ENCODE measurements at places on chromosomes 4 and X. TPM values are rescaled to one million over a fixed set of nuclear protein-coding genes. Genes with fewer than 3 reads are reported as not detected.

The AFM gene
- total RNA-seq = not detected

The SOX3 gene
- total RNA-seq = not detected

The ZMAT1 gene
- 5.7 TPM for total RNA-seq

DNA sequence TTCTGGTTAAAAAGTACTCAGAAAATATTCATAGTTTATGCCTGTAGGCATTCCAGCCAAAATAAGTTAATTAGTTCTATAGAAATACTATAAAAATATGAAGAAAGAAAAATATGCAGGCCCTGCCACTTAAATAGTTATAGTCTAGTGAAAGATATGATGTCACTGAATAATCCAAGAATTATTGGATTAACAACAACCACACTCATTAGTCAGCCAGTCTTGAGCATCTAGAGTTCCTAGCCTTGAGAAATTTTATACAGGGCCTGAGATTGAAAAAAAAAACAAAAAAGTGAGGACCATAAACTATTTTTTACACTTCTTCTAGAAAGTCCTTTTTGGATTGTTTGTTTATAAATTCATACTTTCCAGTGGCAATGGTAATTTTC lies 823.0 kb downstream of the FAT4 start:
- no peak for DNase-seq

DNA sequence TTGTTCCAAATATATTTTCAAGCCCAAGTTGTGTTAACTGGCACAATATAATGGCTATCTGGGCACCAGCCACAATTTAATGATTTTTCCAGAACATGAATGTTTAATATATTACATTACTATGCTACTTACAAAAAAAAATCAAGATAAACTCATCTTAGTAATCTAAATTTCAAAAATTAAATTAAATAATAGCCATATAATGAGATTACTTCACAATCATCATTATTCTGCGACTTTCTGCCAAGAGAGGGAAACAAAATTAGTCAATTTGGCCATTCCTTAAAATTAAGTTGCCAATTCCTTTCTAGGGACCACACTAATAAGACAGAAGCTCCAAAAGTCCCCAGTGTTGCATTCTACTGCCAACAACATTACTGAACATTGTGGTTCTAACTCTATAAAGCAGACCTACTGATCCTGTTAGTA lies 7.5 kb downstream of the NEK1 start:
- DNase-seq = no peak

GRCh38 chrX:115236560-115236959 lies 2.7 kb upstream of the LRCH2 start:
- no peak for DNase-seq

The XAGE2 gene
- total RNA-seq = not detected

The DDX60 gene
- total RNA-seq = 10.1 TPM

DNA sequence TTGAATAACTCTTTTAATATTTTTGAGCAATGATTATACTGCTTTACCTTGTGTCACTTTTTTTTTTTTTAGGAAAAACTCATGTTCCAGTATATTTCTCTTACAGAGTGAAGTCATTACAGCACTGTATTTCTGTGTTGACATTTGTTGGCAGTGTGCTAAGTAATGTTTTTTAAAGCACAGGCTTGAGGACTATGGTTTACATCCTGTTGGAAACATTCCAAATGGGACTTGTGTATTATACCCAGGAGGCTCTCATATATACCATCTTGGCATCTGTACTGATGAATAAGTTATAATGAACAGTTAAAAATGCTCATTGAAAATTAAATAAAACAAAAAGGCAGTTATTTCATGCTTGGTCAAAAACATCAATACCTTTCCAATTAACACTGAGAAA lies 33.8 kb downstream of the CEP44 start:
- DNase-seq = no peak

- no peak for DNase-seq
These were observed 219.0 kb upstream of the CPEB2 start for GRCh38 chr4:14783011-14783877.

GRCh38 chrX:124242131-124242530 lies 90.3 kb upstream of the TEX13D start:
- no peak for DNase-seq

The SPACA5 gene
- total RNA-seq = not detected

- no peak for DNase-seq
These were observed 2.8 kb downstream of the KIT start for GRCh38 chr4:54660591-54660990.

DNA sequence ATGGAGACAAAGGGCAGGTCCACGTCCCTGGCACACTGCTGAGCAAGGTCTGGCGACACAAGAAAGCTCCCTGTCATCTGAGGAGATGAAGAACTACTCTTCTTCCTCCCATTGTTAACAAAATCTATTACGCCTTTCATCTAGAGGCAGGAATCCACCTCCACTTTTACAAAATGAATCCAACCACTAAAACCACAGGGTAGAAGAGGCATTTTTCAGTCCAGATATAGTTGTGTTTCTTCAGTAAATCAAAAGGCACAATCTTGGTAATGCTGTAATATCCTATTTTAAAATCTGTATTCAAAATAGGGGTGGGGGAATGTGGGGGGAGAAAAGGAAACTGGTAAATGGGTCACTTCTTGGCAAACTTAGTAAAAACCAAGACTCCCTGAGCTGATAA lies 101.4 kb downstream of the CDS1 start:
- DNase-seq = no peak

DNA sequence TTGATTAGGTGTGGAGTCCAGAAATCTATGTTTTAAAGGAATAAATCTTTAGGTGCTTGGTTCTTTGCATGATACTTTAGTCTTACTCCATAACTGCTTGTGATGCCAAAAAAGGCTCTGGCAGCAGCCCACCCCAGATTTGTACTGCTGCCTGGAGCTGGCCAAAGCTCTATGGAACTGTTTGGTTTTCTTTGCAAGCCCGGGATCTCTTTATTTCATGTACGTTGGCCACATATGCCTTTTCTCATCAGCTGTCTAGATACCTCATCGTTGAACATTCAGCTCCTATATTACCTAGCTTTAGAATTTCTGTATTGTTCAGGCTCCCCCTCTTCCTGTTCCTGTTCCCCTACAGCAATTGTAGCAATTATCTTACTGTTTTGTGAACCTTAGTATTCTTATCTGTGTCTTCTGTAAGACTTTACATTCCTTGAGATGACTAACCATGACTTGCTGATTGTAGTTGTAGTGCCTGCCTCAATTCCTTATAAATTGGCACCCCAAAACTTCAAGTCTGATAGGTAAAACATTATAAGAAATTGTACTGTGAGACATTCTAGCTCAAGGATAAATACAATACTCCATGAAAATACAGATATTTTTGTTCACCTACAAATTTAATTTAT lies 199.4 kb upstream of the GPRIN3 start:
- DNase-seq = no peak

DNA sequence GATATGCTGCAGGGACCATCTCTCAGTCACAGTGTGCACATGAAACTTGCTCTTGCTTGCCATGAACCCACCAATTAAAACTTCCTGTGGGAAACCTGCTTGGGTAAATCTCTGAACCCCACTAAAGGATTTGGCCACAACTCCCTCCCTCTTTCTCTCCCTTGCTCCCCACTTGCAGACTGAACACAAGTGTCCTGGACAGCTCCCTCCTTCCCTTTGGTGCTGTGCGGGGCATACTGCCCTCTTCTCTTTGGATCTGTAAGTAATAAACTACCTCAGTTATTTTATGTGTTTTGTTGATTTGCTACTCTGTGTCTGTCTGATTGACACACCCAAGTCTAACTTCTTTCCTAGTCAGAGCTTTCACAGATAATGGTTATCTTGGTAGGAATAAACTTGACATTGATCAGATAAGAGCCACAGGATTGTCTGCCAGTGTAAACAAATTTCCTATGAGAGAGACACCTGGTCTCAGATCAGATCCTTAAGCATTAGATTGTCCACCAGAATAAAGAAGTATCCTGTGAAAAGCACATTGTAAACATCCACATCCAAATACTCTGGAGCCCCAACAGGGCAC lies 41.8 kb downstream of the SULT1E1 start:
- DNase-seq = no peak

The AMTN gene
- total RNA-seq = not detected

The ARAP2 gene
- total RNA-seq = 5.5 TPM

The KLHL13 gene
- total RNA-seq = 0.82 TPM

The PRRG3 gene
- not detected for total RNA-seq

All from Panc1 (cell line).